ENCODE measurements at places on chromosomes 6 and 20. TPM values are rescaled to one million over a fixed set of nuclear protein-coding genes. Genes with fewer than 3 reads are reported as not detected.

Gene RIPPLY2
- not detected for total RNA-seq

Gene CD40
- 53.0 TPM for total RNA-seq

- H3K27ac ChIP-seq: no peak overlapping the region
- H3K4me1 ChIP-seq: peaks cover 96% of the 10 kb centered on the region
- H3K27me3 ChIP-seq: no peaks in the 10 kb centered on the region
Measured at GRCh38 chr6:106094964-106095335, 8.8 kb downstream of the PRDM1 start.

DNA sequence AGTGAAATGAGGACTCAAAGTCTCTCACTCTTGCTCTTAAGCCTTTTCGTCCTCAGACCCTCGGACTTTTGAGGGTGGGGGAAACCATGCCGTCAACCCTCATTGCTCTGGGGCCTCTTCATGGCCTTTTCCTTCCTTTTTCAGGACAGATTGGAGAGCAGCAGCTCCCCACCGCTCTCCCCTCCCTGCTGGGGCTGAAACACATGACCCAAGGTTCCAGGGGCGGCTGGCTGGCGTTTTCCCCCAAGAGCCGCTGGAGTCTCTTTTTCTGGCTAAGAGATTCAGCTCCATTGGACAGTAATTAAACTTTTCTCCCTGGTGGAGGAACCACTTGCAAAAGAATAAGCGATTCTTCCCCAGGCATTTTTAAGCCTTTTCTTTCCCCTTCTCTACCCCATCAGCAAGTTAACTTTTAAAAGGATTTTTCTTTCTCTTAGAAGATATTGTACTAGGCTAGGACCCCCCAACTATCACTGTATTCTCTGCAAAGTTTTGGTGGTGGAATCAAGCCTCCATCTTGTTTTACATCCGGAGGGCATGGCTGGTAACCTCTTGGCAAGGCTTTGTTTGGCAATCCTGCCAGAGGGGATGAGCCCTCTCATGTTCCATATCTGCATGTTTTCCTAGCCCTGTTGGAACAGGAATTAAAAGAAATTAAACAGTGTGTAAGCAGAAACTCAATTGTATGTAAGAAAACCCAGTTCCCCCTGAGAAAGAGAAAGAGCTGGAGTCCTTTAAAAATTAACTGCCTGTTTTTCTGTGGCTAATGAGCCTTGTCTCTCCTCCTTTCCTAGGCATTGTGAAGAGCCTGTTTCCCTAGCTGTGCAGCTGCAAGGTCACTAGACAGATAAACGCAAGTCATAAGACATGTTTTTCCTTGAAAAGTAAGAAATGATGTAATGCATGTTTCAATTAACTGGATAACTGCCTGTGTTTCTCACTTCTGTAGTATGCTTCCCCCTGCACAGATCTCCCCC lies 100.8 kb upstream of the GPR6 start:
- DNase-seq: no peak
- no peaks in the 10 kb centered on the region for H3K27me3 ChIP-seq
- H3K36me3 ChIP-seq: no peaks in the 10 kb centered on the region
- H3K4me1 ChIP-seq: peaks cover 28% of the 10 kb centered on the region
- peak overlapping the region; percentile 45 for H3K27ac ChIP-seq

GRCh38 chr6:121285041-121285440 lies 49.2 kb downstream of the TBC1D32 start:
- no peaks in the 10 kb centered on the region for H3K4me1 ChIP-seq
- H3K4me3 ChIP-seq: no peak overlapping the region
- no peaks in the 10 kb centered on the region for H3K36me3 ChIP-seq
- no peaks in the 10 kb centered on the region for H3K27me3 ChIP-seq
- H3K27ac ChIP-seq: no peak overlapping the region

DNA sequence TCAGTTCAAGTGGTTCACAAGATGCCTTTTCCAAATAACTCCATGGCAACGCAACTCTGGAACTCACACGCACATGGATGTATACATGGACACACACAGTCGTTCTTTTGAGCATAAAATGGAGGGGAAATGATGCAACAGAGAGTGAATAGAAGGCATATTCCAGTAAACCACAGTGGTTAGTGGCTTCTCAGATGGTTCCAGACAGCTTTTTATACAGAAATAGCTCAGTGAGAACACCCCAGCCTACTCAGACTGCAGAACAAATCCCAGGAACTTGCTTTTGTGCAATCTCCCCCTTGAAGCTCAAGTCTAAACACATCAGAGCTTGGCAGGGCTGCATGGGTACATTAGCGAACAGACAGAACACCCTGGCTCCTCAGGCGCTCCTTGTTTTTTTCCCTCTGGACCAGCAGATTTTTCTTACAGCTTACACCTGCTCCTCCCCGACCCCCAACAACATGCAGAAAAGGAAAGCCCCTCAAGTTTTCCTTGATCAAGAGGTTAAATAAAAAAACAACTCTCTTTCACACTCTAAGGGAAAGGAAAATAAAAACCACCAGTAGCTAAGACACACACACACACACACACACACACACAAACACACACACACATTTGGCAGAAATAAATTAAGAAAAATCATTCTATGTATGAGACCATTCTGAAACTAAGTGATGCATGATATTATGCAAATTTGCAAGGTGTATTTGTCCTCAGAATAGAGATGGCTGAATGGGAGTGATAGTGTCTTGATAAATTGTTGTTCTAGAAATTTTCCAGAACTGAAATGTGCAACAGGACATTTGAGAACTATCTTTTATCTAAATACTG lies 51.2 kb upstream of the RANBP9 start:
- no peaks in the 10 kb centered on the region for H3K27me3 ChIP-seq
- H3K36me3 ChIP-seq: no peaks in the 10 kb centered on the region
- no peak overlapping the region for H3K4me3 ChIP-seq
- no peak for DNase-seq
- H3K4me1 ChIP-seq: peaks cover 21% of the 10 kb centered on the region

All from spleen (tissue), 13 donors.